ENCODE measurements at places on chromosomes 16 and 17.

GRCh38 chr16:78509965-78510364 is 410.5 kb downstream of the WWOX start:
- DNase-seq, result no peak

GRCh38 chr17:57404073-57404472 is 147.8 kb downstream of the MSI2 start:
- no peak for DNase-seq

- no peak for DNase-seq
These were observed 70.2 kb upstream of the PSMD7 start for GRCh38 chr16:74226338-74226954.

GRCh38 chr16:55842369-55843104 is 9.6 kb upstream of the CES1 start:
- DNase-seq, result no peak

DNA sequence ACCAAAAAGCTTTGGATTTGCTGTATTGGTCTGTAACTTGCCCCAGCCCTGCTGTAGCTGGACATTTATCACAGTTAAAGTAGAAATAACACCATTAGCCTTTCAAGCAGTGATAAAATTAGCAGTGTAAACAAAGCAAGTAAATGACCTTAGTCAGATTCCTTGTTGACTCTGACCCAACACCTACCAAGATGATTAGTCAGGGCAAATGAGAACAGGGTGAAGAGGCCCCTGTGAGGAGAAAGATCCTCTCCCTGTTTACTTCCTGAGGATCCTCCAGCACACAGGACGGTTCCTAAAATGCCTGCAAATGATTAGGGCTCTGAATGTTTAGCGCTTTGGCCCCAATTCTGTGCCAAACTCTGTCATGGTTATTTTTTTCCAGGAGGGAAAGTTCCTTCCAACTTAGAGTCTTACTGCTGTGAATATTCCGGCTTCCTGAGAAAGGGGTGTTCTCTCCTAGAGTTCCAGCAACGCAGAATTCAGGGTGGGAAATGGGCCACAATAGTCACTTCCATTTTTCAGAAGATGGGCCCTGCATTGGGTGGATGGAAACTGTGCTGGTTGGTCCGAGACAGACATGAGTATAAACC is 259.0 kb upstream of the MYOCD start:
- no peak for DNase-seq

GRCh38 chr16:81841722-81842121 is 62.6 kb downstream of the PLCG2 start:
- no peak for DNase-seq

- no peak for DNase-seq
These were observed 541.3 kb downstream of the CDH11 start for GRCh38 chr16:64580558-64580957.

DNA sequence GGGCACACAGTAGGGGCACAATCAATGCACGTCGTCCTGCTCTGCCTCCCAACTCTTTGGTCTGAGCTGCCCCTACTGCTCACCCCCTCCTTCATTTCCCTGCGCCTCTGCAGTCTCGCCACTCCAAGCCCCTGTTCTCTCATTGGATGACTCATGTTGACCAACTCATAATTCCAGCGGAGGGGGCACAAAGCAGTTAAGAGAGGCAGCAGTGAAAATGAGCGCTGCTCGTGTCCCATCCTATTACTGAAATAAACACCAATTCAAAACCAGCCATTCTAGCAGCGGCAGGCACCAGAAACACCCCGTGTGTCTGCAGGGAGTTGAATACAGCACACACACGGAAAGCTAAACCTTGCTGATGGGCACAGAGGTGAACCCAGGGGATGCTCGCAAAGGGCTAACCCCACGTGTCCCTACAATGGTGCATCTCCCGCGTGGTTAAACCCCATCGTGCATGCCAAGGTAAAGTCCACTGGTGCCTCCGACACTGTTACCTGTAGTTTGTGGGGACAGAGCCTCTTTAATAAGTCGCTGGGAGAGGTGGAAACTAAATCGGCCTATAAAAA is 310.4 kb downstream of the XYLT1 start:
- DNase-seq, result no peak

DNA sequence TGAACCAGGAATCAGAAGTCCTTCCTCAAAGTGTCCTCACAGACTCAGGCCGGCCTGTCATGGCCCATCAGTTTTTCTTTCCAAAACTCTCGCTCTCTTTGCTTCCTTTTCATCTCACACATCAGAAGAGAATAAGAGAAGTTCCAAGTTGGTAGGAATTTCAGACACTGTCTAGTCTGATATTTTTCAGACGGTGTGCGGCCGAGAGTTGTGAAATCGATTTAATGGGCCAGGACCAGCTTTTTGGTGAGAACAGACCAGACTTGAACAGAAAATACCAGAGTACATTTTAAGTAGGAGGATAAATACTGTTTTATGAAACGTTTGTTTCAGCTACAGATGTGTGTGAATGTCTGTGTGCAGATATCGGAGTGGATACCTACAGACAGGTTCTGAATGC is 24.8 kb upstream of the RCVRN start:
- DNase-seq, result no peak

GRCh38 chr17:29982991-29983653 is 41.7 kb downstream of the EFCAB5 start:
- DNase-seq, result no peak

- no peak for DNase-seq
These were observed 5.2 kb downstream of the USP7 start for GRCh38 chr16:8958344-8959167.

GRCh38 chr17:82215972-82216300 is 3.3 kb upstream of the CCDC57 start:
- no peak for DNase-seq

DNA sequence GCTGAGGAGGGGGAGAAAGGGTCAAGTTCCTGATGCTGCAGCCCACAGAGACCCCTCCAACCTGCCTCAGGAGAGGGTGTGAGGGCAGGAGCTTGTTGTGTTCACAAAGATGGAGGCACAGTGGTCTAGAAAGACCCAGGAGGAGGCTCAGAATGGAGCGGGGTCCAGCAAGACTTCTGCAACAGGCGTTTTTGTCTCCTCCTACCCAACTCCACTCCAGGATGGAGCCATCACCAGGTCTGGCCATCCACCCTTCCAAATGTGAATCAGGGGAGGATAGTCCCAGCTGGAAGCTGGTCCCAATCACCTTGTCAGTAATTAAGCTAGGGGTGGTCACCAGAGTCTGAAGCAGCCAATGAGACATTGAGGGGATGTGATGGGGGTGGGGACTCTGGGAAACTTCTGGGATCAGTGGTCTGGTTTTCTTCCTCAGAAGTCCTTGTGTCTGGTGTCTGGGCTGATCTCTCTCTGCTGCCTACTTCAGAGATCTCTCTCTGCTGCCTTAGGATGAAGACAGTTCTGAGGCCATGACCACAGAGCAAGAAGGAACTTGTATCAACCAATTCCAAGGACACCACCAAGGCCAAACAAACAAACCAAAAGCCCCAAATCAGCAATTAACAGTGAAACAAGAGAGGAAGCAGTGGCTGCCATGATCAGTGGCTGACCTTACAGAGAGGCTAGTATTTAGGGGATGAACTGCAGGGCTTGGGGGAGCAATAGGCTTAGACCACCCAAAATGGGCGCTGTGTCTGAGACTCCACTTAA is 14.5 kb downstream of the CD300LB start:
- no peak for DNase-seq

DNA sequence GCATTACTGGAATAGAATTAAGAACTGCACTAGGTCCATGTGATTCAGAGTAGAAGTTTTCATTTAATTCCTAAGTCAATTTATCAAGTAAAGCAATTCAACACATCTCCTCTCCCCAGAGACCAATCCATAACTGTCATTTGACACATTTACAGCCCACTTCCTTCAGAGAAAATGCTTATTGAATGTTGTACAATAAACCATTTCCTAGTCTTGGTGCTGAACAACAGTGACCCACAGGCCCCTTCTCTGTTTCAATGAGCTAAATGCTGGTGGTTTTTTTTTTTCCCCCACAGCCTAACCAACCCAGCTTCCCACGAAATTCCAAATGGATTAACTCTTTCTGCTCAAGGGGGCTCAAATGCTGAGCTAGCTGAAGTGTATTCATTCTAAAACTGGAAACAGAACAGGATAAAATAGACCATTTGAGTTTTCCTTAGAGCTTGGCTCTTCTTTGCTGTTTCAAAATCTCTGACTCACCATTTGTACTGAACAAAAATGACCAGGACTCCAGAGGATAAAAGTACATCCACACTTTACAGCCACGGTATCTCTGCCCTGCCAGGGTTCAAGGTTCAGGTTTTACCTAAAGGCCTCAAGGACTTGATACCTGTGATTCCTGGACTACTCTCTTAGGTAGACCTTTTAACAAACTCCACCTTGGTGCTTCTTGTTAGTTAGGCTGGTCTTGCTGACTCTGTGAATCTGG is 62.3 kb downstream of the TMEM100 start:
- DNase-seq, result no peak

GRCh38 chr17:61996916-61997605 is 68.0 kb downstream of the MED13 start:
- DNase-seq, result no peak

GRCh38 chr17:28912281-28912937 is 9.5 kb upstream of the DHRS13 start:
- no peak for DNase-seq

DNA sequence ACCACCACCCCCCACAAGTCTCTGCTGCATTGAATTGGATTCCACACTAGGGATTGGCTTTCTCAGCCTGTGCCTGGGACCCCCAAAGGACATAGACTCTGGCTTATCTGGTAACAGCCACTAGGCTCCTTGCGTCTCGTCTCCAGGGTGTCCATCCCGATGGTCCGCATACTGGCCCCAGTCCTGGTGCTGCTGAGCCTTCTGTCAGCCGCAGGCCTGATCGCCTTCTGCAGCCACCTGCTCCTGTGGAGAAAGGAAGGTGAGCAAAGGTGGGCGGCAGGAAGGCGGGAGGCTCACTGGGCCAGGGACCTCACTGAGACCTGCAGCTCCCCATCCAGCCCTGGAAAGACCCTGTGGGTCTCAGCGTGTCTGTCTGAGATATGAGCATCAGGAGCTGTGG is 8.1 kb downstream of the CD300LG start:
- DNase-seq, result no peak

DNA sequence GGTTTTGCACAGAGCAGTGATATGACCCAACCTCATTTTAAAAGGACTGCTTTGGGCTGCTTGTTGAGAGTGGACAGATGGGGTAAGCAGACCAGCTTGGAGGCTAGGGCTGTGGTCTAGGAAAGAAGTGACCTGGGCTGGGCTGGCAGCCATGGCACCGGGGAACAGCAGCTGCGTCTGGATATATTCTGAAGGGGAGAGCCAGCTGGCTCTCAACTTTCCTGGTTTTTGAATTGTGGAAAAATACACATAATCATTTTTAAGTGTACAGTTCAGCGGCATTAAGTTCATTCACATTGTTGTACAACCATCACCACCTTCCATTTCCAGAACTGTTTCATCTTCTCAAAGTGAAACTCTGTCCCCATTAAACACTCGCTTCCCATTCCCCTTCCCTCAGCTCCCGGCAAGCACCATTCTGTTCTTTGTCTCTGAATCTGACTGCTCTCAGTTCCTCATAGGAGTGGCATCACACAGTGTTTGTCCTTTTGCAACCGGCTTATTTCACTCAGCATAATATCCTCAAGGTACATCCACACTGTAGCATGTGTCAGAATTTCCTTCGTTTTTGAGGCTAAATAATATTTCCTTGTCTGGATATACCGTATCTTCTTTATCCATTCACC is 113.2 kb downstream of the SPECC1 start:
- no peak for DNase-seq

All from epithelial cell of prostate (primary cell).